Foreskin keratinocyte (primary cell): ENCODE measurements at places on chromosomes 5 and 9. TPM values are rescaled to one million over a fixed set of nuclear protein-coding genes. Genes with fewer than 3 reads are reported as not detected.

Gene FCN2
- total RNA-seq: not detected in 2 replicates

Gene GOLGA1
- total RNA-seq: 9.6 and 9.7 TPM in 2 replicates

DNA sequence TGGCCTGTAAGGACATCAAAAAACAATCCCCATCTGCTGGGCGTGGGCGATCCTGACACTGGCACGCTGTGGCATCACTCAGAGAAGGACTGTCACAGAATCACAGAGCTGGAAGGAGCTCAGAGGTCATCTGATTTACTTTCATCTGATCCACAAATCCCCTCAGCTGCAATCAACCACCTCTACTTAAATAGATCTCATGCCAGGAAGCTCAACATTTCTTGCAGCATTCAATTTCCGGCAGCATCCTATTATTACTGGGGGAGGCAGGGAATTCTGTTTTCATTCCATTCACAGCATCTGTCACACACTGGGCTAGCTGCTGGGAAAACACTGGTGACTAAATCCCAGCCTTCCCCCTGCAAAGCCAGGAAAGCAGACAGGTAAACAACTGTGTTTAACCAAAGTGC, 38.3 kb downstream of the RETREG1 start:
- no peak for DNase-seq

- no peak for DNase-seq
Observed at GRCh38 chr9:109113892-109114609, 5.7 kb downstream of the TMEM245 start.

DNA sequence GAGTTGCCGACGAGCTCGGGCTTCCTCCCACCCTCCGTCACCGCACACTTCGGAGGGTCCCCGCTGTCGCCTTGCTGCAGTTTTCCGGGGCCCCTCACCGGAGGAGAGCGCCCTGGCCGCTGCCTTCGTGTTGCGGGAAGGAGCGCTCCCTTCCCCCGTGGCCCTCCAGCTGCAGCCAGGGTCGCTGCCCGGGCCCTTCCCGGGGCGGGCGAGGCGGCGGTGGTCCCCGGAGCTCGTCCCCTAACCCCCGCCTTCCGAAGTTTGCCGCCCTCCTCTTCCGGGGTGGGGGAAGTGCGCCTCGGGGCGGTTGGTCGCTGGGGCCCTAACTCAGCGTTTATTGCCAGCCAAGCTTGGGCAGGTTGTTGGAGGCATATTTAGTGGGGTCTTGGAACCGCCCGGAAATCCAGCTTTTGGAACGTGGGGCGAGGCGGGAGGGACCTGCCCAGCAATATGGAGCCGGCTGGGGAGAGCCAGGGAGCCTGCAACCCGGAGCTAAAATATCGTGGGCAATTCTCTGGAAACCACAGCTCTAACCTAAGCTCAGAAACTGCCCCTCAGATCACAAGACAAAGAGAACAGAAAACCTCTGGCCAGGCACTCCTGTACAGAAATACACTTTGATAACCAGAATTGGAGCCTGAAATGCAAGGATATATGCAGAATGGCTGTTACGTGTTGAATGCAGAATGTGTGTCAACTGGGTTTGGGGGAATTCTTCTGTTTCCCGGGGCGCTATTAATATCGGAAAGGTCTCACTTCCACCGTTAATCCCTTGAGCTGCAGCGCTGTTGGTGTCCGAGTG, 890 bp downstream of the PIK3R1 start:
- no peak for DNase-seq

DNA sequence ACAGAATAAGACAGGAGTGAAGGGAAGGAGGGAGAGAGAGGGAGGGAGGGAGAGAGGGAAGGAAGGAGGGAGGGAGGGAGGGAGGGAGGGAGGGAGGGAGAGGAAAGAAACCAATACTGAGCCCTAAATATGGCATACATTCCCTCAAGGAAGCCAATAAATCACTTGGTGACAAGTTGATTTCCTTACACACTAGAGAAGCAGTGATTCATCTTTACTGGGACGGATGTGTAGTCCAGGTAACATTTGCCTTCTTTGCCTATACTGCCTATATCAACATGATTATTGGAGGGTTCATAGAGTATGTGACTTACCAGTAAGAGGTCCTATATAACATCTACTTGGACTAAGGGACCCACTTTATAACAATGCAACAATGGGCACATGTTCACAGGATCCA, 83.2 kb downstream of the TRIM36 start:
- DNase-seq: no peak
